ENCODE measurements at places on chromosomes 16 and 17.

DNA sequence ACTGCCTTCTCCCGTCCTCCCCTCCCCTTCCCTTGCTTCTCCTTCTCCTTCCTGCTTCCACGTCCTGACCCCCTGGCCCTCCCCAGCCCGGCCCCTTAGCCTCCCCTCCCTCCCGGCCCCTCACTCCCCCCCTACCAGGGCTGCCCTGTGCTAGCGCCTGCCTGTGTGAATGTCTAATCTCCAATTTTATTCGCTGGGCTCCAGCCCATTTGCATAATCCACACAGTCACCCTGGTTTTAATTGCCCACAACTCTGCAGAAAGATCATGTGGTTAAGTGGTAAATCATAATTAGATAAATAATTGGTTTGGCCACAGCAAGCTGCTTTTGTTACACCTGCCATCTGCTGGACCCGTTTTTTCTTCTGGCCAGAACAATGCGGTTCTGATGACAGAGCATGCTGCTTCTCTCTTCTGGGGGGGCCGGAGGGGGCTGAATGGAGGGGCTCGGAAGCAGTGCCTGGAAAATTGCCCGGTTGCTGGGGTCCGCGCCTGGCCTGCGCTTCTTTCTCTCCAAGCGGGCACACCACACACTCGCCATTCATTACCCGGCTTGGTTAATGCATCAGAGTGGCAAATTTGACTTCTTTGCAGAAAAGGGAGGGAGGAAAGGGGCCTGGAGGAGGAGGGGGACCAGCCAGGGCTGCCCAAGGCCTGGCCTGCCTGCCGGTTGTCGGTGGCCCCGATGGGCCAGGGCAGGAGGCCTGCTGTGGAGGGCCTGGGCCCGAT is 19.5 kb upstream of the GSE1 start:
- peak; percentile 97 for DNase-seq

DNA sequence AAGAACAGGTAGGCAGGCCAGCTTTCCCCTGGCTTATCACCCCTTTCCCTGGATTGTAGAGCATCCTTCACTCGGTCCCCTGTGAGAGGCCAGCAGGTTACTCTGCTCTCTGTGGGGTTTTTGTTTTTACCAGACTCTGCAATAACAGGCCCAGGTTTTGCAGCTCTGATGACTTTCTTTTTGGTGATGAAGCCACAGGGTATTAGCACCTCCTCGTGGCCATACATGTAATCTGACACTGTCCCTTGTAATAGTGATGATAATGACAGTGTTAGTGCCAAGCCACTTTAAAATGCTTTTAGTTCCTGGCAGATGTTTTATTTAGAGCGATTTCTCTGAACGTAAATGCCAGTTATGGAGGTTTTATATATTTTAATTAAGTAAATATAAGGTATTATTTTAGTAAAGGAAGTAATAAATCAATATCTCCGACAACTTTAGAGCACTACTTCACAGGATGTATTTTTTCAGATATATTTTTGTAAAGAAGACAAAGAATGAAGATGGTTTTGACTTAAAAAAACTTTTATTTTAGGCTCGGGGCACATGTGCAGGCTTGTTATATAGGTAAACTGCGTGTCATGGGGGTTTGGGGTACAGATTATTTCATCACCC is 38.0 kb upstream of the CPHXL start:
- DNase-seq = peak; percentile 70

- DNase-seq = no peak
Observed at GRCh38 chr16:66574531-66574930, 4.7 kb upstream of the CMTM2 start.

DNA sequence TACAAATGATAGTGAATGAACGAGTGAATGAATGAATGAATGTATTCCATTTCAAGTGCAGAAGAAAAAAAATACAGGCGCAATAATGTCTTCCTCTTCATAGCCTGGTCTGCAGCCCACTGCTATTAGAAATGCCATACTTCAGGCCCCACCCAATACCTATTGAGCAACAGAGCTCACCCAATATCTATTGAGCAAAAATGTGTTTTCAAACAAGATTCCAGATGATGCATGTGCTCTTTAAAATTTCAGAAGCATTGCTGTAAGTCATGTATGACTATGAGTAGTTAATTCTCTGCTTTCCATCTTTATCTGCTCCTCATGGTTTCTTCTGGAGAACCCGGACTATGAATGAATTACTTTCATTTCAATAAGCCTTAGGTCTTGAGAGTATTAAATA is 308.2 kb downstream of the XYLT1 start:
- DNase-seq = no peak

DNA sequence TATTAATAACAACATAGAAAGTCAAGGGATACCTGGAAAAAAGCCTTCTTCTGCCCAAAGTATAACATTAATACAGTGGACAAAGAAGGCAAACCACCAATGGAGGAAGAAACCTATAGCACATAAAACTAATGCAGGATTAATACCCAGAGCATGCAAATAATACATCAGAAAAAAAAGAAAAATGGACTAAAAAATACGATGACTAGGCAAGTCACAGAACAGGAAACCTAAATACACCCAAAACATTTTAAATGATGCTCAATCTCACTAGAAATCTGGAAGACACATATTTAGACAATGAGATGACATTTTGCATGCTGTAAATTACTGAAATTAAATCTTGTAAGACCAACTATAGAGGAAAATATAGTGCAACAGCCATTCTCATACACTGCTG is 55.9 kb downstream of the MED13 start:
- no peak for DNase-seq

DNA sequence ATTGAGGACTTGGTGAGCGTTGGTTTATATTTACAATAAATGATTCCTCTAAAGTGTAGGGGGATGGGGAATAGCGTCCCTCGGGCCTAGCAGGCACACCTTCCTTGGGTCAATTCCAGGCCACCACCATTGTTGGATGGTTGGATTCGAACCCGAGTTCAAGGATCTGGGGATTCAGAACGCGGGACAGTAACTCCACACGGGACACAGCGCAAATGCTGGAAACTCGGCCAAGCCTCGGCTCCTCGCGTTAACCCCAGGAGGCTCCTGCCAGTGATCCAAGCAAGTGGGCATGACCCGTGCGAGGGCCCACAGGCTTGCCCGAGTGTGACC is 613 bp downstream of the B9D1 start:
- no peak for DNase-seq

DNA sequence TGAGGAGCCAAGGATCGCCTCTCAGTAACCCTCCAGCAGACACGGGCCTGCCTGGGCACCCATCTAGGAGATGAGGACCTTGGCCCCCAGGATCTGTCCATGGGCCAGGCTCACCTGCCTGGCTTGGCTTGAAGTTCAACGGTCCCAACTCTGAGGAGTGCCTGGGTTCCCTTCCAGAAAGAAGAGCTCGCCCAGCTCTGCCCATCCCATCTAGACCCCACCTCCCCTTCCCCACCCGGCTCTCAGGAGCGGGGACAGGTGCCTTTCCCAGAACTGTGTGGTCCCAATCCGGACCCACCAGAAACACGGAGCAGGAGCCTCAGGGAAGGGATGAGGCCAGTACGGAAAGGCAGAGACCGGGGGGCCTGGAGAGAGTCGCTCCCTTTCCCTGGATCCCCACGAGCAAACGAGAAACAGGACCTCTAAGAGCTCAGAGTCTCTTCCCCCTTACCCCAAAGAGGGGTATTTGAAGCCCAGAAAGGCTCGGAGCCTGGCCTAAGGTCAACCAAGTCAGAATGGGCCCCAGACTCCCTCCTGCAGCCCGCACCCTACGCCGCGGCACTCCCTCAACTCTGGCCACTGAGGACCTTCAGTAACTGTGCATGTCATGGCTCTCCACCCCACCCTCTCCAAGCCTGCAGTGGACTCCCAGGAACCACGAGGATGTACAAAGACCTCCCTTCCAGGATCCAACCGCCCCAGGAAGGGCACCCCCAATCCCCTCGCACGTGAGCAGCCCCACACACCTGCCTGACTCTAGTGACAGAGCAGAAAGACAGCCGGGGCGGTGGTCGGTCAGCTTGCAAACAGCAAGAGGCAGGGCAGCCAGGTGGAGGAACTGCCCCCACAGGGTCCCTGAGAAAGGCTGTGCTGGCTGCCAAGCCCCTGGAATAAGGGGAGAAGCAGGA is 5.4 kb downstream of the CLUH start:
- no peak for DNase-seq

GRCh38 chr17:82494236-82495055 is 25.1 kb upstream of the FOXK2 start:
- peak; percentile 41 for DNase-seq

DNA sequence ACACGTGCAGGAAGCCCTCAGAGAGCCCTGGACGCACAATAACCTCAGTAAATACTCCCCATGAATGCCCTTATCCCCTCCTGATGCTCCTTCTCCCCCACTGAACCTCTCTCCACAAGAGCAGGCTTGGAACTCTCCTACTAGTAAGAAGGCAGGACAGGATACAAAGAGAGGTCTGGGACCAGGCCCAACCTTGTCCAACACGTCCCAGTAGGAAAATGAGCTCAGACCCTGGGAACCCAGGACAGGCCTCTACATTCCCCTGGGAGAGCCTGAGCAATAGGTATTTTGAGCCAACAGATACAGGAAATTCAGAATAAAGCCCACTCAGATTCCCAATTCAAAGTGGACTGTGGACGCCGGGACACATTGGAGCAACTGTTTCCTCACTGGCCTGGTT is 19.2 kb downstream of the ZNF423 start:
- no peak for DNase-seq

- no peak for DNase-seq
Observed at GRCh38 chr16:70395345-70395901, 43.5 kb downstream of the ST3GAL2 start.

- DNase-seq = no peak
Observed at GRCh38 chr16:86499889-86500707, 10.2 kb upstream of the FOXF1 start.

GRCh38 chr16:81516478-81517149 is 72.0 kb downstream of the CMIP start:
- no peak for DNase-seq

- DNase-seq = no peak
Observed at GRCh38 chr16:73504591-73505575, 457.0 kb upstream of the ZFHX3 start.

DNA sequence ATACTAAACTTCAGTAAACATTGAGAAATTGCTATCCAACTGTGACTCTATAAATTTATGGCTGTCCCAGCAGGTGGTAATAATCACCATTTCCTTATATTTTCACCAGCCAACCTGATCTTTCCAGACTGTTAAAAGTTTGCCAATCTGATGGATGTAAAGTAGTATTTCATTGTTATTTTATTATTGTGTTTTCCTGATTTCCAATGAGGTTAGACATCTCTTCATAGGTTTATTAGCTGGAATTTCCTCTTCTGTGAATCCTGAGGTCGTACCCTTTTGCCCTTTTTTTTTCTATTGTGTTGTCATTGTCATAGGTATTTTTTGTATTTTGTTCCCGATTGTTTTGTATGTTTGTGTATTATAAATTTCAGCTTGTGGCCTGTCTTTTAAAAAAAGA is 31.7 kb downstream of the BMERB1 start:
- DNase-seq = no peak

GRCh38 chr17:82065193-82065637 is 389 bp downstream of the DUS1L start:
- DNase-seq = no peak

DNA sequence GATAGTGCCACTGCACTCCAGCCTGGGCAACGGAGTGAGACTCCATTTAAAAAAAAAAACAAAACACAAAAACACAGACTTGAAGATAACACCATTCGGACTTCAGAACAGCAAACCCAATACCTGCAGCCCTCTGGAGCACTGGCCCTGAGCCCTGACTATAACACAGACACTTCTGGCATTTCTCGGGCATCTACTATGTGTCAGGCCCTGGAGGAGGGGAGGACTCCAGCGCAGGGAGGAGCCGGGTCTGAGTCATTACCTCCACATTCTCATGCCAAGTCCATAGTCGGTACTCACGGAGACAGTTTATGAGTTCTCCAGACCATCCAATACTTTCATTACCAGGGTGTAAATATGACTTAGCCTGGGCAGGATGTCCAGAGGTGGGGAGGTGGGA is 48.8 kb downstream of the PITPNM3 start:
- no peak for DNase-seq

DNA sequence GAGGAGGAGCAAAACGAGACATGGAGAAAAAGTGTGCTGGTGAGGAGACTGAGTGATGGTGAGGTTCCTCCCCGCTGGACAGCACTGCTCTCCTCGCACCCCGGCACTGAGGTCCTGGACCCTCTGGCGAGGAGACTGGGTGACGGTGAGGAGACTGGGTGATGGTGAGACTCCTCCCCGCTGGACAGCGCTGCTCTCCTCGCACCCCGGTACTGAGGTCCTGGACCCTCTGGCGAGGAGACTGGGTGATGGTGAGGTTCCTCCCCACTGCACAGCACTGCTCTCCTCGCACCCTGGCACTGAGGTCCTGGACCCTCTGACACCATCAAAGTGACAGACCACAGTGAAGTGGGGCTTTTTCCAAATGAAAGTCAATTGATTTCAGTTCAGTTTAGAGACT is 10.9 kb downstream of the PITPNA start:
- no peak for DNase-seq

DNA sequence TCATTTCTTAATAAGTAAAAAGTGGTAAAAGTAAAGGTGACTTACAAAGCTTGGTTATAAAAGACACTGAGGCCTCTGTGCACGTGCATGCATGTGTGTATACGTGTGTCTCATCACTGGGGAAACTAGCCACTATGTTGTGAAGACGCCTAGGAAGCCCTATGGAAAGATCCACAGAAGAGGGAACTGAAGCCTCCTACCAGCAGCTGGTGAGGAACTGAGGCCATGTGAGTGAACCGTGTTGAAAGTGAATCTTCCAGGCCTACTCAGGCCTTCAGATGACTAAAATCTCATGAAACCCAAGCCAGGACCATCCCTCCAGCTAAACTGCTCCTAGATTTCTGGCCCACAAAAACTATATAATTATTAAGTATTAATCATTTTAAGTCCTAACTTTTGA is 23.7 kb downstream of the PHLPP2 start:
- no peak for DNase-seq

DNA sequence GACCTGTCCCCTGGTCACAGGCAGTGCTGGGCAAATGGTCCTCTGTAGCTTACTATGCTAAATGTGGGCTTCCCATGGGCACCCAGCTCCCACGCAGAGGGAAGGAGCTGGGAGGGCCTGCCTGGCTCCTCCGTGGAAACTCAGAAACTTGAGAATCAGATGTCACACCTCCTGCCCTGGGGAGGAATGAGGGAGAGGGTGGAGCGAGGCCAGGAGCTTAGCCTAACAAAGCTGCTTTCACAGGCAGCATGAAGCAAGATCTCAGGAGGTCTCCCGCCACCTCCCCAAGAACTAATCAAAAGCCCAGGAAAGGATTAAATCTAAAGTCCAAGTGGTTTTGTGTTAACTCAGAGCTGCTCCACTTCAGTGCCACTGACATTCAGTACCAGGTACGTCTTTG is 33.6 kb upstream of the XYLT2 start:
- DNase-seq = no peak

GRCh38 chr16:51542981-51543815 is 392.1 kb upstream of the SALL1 start:
- DNase-seq = no peak

- DNase-seq = no peak
Observed at GRCh38 chr16:86073103-86073625, 174.2 kb downstream of the IRF8 start.

Measured in NCI-H524 (cell line).